ENCODE measurements at places on chromosomes 3 and 15.

GRCh38 chr3:59809710-59810444 lies 760.1 kb upstream of the CFAP20DC start:
- peak; percentile 54 for DNase-seq

DNA sequence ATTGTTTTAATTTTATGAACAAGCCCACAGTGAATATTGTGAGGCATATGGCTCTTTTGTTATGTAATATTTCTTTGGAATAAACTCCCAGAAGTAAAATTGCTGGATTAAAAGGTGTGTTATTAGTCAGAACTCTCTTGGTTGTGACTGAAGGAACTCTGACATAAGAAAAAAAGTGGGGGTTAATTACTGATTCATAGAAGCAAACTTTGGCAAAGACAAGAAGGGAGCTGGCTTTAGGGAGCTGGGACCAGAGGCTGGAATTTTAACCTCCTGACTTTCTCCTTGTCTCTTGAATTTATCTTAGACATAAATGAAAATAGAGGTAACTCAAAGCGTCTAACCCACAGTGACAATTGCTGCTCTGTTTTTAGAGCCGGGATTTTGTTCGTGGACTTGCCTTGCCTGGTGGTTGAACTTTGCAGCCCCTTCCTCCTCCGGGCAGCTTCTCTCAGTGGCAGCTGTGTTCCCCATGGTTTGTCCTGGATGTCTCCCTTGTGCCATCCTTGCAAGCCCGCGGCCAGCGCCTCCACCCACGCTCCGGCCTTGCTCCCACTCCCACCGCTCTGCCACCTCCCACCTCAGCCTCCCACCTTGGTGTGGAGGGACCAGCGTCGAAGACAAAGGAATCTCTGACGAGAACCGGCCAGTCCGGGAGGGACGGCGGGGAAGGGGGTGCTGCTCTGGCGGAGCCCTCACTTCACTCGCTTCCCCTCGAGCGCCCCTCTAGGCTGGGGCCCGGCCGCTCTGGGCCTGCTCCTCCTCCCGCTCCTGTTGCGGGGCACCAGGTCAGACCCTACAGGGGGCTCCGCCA lies 28.0 kb downstream of the ARHGAP31 start:
- peak; percentile 52 for DNase-seq

DNA sequence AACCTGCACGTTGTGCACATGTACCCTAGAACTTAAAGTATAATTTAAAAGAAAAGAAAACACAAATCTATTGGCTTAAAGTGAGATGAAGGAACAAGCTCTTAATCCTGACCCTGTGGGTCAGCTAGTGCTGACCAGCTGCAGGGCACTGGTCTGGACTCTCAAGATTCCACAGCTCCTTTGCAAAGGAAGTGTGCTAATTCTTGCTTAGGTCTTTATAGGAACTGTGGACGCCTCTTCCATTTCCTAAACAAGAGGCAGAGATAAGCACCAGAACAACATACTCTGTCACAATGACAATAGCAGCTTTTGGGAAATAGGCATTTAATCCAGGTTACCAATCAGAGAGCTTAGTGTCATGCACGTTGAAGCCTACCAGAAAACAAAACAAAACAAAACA lies 166.1 kb downstream of the ISL2 start:
- DNase-seq, result no peak

DNA sequence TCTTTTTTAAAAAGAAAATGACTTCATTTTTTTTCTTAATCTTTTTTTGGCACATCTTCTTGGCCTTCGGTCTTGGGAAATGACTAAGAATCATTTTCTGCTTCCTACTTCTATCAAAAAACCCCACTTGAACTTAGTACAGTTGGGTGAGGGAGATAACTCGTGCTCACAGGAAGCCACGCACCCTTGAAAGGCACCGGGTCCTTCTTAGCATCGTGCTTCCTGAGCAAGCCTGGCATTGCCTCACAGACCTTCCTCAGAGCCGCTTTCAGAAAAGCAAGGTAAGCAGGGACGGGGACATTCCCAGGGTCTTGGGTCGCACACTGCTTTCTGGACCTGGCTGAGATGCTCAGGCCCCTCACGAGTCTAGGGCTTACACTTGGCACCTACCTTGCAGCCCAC lies at the start of gene CCR4:
TSS of gene CCR4 (plus strand) at position 235 of the 402 bp plus-strand sequence. CDS start 1,779 bp downstream, outside the sequence.
- no peak for DNase-seq

GRCh38 chr3:70982700-70983140 lies 600.8 kb downstream of the FOXP1 start:
- peak; percentile 93 for DNase-seq

DNA sequence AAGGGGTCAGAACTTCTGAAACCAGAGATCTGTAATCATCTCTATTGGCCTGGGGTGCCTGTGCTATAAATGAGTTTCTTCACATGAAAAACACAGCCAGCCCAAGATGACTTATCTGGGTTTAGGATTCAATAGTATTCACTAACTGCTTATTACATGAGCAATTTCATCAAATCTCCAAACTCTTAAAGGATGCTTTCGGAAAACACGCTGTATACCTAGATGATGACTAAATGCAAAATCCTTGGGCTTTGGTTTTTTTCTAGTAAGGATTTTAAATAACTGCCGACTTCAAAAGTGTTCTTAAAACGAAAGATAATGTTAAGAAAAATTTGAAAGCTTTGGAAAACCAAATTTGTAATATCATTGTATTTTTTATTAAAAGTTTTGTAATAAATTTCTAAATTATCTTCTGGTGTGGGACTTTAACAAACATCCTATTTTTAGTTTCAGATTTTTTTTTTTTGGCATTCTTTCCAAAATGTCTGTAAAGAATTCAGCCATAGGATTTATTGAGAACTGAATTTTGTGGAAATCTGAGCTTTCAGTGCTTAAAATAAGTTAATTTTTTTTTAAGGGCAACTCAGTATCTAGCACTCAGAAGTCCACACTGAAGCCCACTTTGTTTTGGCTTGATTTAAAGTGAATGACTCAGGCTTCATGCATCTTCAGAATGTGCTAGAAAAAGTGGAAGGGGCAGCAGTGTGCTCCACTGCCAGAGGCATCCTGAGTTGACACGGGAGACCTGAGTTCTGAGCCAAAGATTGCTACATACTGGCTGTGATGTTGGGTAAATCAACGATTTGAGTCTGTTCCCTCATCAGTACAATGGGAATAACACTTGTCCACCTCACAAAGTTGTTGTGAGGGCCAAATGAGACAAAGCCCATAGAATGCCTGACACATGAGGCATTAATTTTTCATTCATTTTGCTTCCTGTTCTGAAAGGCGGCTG lies 18.7 kb downstream of the TMEM43 start:
- DNase-seq, result peak; percentile 92

GRCh38 chr3:106619-107018 lies 89.9 kb upstream of the CHL1 start:
- DNase-seq, result no peak

- DNase-seq, result no peak
Measured at GRCh38 chr15:57507111-57507510, 84.6 kb upstream of the MYZAP start.

- DNase-seq, result no peak
Measured at GRCh38 chr3:161014843-161015749, 90.1 kb downstream of the B3GALNT1 start.

- DNase-seq, result no peak
Measured at GRCh38 chr3:46375218-46375617, 4.5 kb downstream of the CCR5 start.

- no peak for DNase-seq
Measured at GRCh38 chr3:184259396-184259877, 1.9 kb downstream of the CAMK2N2 start.

DNA sequence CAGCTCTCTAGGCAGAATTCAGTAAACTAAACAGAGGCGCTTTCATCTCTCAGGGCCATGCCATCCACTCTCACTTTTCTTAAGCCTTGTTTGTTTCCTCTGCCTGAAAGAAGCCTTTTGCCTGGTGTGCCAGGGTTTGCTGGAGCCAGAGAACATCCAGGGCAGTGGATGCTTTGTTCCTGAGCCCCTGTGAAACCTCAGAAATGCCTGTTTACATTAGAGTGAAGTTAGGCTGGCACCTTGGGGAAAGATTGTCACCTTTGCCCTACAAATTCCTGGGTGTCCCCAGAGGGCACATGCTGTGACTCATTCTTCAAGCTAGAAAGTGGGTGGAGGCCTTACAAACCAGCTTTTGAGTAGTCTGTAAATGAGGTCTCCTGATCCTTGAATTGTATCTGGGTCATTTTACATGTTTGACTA lies 10.7 kb upstream of the TRAK1 start:
- no peak for DNase-seq

DNA sequence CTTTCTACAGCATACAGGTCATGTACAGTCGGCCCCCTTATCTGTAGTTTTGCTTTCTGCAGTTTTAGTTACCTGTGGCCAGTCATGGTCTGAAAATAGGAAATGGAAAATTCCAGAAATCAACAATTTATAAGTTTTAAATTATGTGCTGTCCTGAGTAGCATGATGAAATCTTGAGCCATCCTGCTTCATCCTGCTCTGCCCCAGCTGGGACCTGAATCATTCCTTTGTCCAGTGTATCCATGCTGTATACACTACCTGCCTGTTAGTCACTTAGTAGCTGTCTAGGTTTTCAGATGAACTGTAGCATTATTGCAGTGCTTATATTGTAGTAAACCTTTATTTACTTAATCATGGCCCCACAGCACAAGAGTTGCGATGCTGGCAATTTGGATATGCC lies 44.8 kb downstream of the AP4E1 start:
- DNase-seq, result peak; percentile 16

DNA sequence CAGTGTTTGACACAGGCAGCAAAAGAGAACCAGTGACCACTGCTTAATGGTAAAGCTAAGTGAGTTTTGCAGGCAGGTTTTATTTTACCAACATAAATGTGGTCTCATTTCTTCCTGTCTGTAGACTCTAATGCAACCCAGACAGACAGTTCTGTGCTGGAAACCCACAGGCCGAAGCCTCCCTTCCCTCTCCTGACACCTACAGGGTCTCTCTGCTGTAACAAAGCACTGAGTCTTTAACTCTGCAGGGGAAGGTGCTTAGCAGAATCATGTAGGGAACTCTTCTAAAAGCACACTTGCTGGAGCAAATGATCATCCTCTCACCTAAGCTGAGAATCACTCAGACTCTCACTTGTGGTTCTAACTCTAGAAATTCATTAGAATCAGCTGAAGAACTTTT lies 200.3 kb downstream of the KBTBD8 start:
- no peak for DNase-seq

- DNase-seq, result no peak
Measured at GRCh38 chr15:91316126-91316525, 216.1 kb downstream of the SV2B start.

DNA sequence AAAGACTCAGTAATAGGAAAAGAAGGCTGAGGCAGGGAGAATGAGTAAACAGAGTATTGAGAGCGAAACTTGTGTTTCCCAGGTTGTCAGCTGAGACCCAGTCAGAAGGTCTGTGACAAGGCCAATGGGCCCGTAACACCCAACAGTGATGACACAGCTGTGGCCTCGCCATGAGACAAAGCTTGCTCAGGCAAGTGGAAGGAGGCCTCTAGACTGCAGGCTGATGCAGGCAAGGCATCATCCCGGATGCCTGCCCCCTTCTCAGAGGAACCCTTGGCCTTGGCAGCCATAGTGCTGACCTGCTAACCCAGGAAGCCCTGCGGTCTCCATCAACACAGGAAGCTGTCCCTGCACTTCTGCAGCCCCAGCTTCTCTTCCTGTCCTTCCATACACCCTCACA lies 15.4 kb downstream of the RAB6B start:
- no peak for DNase-seq

- no peak for DNase-seq
Measured at GRCh38 chr3:71857956-71858355, 73.0 kb upstream of the PROK2 start.

DNA sequence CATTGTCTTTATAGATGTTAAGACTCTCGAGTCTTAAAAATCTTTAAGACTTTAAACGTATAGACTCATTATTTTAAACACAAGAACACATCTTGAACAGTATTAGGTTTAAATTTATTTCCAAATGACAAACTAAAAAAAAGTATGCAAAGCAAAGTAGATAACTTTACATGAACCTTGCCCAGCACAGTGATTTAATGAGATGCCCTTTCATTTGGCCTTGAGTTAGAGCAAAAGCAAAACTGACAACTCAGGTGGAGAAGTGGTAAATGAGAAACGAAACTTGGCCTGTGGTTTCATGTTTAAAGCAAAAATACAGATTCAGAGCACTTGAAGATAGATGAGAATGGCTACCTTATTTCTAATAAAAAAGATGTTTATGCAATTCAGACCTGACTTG lies 8.6 kb downstream of the GPR15 start:
- DNase-seq, result no peak

GRCh38 chr3:194134757-194135515 lies 1.0 kb upstream of the HES1 start:
- DNase-seq, result peak; percentile 98

- DNase-seq, result no peak
Measured at GRCh38 chr15:69457304-69458280, 5.0 kb downstream of the RPLP1 start.

DNA sequence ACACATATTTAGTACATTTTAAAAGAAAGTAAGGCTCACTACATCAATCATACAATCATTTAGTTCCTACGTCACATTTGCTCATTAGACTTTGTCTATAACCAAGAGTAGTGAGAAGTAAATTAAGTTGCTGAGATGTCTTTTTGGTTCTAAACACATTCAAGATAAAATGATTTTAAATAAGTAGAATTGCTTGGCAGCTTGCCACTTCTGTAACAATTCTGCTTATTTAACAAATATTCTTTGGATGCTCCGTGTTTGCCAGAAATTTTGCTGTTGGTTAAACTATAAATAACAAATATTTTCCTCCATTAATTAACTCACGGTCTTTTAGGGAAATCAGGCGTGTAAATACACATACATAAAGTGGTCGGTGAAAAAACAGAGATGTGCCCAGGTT lies 18.3 kb downstream of the SUCNR1 start:
- no peak for DNase-seq

DNA sequence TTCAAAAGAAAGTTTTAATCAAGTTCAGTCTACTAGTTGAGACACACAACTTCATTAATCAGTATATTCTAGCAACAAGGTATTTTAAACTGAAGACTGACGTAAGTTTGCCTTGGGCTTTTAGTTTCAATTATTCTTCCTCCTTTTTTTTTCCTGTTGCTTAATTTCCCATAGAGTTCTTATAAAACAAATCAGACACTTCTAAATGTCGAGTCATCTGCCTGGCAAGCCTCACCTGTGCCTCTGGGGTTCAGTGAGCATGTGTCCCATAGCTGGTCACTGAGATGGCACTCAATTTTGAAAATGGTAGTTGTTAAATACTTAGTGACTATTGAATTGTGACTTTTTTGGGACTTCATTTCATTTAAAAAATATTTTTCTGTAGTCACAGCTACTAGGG lies 27.4 kb downstream of the NKIRAS1 start:
- no peak for DNase-seq

DNA sequence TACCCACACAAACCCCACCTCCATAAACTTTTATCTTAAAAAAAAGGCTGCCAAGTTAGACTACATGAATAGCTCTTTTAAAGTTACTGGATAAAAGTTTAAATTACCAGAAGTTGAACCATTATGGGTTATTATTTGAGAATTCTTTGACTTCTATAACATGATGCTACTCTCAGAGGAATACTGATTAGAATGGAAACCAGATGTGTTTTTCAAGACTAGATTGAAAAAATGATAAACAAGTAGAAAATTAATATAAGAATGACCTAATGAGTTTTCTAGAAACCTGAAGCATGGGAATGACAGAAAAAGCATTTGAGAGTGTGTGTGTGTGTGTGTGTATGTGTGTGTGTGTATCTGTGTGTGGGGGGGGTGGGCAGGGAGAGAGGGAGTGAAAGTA lies 12.4 kb upstream of the FGF7 start:
- DNase-seq, result no peak

- no peak for DNase-seq
Measured at GRCh38 chr3:77513542-77513941, 473.6 kb downstream of the ROBO2 start.

- peak; percentile 76 for DNase-seq
Measured at GRCh38 chr15:67148196-67148701, 82.8 kb downstream of the SMAD3 start.

Data from astrocyte of the spinal cord (primary cell).